ENCODE measurements at places on chromosomes 7 and 10.

DNA sequence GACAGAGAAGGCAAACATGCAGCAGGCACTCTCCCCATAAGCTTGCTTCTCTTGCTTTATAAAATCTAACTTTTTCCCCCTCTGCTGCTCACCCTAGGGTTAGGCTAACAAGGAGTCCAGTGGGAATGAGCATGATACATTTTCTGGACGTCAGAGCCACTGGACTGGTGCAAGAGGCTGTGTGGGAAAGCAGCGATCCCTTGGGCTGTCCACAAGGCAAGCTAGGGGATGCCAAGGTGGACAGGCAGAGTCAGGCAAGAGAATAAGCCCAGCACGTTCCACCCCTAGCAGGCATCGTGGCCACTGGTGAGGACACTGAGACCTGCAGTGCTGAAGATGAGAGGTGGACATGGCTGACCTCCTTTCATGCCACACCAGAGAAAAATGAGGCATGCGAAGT, 290.9 kb upstream of the ZMIZ1 start:
- no peak for DNase-seq

- no peak for DNase-seq
These were observed 206.2 kb downstream of the DIP2C start for GRCh38 chr10:483261-483660.

DNA sequence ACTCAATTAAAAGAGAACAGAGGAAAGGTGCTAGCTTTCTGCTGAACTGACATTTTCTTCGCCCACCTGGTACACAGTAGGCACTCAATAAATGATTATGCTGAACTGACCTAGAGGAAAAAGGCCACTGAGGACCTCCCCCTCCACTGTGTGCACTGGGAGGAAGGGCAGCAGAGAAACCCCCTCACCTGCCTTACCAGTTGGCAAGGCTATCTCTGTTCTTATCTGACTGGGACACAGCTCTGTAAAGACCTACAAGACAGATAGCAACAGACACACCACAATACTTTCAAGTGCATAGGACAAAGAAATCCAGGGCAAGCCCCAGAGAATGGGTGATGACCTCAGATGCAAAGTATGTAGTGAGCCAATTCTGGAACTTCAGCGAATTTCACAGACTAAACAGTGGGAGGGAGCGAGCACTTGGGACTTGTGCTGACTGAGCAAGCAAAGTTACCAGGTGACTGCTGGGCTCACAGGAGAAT, 30.4 kb downstream of the PDLIM1 start:
- DNase-seq: no peak

- DNase-seq: peak; percentile 89
These were observed 325.0 kb downstream of the PLXNA4 start for GRCh38 chr7:132251327-132251659.

DNA sequence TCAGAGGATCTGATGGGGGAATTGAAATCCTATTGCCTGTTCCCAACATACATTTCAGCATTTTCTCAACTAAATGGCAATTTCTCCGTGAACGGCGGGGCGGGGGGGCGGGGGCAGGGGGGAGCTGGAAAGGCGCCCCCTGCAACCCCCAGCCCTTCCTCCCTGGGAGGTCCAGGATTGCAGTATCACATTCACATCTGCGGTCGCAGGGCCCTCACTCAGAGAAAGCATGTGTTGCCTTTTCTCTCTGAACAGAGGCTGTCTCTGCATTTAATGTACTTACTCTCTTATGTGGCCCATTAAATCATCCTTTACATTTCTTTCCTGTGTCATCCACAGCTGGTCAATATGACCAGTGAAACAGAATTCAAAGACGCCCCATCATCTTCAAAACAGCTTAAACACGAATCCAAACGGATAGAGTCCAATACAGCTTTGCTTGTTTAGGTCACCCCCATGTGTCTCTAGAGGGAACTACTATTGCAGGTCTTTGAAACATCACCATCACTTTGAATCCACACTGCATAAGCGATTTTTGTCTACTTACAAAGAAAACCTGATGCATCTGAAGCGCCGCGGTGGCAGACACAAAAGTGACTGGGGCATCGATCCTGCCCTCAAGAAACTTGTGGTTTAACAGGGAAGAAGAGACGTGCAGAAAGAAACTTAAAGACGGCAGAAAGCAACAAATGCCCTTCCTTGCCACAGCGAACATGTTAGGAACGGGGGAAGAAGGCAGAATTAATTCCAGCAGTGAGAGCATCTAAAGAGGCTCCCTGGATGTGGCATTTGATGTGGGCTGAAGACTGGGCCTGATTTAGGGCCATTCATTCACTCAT, 17.0 kb upstream of the ECHDC3 start:
- peak; percentile 15 for DNase-seq

DNA sequence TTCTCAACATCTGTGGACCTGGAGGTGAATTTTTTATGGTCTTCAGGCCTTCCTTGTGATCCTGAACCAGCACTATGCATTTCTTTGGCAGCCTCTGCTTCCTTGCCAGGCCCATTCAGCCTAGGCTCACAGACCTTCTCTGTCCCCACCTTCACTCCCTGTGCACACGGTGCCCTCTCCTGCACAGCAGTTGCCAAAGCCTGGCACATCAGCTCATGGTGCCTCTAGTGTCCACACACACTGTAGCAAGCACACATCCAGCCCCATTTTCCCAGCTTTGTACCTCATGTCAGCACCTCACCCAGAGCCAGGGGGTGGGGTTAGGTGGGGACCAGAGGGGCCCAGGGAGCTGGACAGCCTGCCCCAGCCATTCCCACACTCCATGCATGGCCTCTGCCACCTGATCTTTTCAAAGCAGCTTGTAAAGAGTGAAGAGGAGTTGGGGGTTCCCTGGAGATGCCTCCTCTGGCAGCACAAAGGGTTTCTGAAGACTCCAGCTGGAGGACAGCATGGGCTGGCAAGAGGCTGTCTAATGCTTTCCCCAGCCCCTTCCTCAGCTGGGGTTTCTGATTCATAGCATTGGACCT, 57.9 kb upstream of the TMEM72 start:
- no peak for DNase-seq

DNA sequence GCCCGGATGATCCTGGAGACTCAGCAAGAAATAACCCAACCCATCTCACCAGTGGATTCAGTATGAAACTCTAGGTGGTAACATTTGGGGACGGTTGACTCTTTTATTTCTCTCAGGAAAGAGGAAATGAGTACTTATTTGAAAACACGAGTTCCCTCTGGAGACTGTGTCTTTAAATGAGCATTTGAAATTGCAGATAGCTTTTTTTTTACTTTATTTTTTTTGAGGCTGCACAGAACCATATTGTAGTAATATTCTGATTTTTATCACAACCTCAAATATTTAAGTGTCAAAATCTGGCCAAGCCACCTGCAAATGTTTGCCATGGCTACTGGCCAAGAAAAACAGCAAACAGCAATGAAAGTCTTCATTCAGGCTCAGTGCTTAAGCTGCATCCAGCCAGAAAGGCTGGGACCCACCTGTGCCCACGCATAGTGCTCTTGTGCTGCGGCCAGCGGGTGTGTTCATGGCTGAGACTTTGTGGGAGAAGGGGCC, 160.8 kb downstream of the CREB5 start:
- peak; percentile 87 for DNase-seq

- peak; percentile 24 for DNase-seq
These were observed 157.5 kb upstream of the NFE2L3 start for GRCh38 chr7:25994433-25994994.

DNA sequence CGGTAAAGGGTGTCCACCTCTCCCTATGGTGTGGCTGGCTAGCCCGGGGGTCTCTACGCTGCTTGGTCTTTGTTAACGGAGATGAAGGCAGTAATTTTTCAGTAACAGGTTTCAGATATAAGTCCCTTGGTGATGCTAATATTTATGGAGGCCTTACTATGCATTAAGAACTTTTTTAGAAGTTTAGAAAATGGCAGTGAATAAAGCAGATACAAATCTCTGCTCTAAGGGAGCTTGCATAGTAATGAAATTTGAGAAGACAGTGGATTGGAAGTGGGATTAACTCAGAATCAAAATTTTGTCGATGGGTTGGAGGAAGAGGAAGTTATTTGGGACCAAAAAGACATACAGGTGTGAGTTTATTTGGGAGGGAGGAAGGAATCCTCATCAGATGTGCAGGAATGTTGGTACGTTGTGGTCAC, 445 bp downstream of the SSBP1 start:
- DNase-seq: no peak

DNA sequence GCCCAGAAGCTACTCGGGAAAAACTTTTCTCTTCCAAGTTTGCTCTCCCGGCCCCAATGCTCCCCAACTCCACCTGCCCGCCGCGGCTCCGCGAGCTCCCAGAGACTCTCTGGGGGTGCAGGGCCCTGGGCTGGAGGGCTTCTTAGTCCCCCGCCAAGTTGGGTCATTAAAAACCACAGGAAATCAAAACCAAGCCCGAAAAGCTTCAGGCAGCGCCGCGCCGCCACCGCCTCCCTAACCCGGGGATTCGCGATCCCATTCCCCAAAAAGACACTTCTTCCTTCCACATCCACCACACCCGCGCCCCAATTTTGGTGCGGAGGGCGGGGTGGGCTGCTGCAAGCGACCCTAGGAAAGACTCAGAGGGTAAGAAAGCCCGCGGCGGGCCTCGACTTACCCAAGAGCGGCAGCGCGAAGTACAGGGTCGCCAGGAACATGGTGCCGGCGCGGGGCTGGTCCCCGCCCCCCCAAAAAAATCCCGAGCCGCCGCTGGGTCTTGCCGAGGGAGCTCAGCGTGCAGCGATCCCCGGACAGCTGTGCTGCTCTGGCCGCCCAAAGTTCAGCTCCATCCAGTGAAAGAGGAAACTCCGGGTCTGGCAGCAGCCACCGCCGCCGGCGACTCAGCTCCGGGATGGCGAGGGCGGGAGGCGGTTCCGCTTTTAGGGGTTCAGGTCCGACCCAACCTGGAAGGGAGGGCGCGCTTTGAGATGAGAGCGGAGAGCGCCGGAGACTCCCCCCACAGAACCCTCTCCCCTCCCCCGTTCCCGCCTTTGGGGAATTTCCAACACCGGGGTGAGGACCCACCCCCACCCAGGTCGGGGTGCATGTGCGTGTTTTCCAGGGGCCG, 1.2 kb downstream of the GFRA1 start:
- DNase-seq: no peak

- no peak for DNase-seq
These were observed 159.7 kb downstream of the ADK start for GRCh38 chr10:74310652-74311257.

DNA sequence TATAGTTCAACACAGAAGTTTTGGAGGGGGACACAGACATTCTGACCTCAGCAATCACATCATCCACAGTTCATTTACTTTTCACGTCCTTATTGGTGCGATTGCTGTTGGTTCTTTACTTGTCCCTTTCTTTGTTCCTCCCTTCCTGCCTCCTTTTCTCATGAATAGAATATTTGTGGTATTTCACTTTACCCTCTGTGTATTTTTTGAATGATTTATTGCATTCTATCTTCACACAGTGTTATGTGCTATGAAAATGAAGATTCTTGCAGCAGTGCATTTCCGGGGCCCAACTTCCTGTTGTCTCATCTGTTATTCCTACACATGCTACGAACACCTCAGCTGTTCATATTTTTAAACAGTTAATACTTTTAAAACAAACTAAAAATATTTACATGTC, 179.6 kb downstream of the ZMYND11 start:
- DNase-seq: no peak

GRCh38 chr10:2296179-2296891, 559.0 kb upstream of the ADARB2 start:
- DNase-seq: no peak

GRCh38 chr7:44281811-44282600, 43.4 kb downstream of the CAMK2B start:
- DNase-seq: no peak

- DNase-seq: no peak
These were observed 38.6 kb downstream of the STEAP4 start for GRCh38 chr7:88268051-88268450.

DNA sequence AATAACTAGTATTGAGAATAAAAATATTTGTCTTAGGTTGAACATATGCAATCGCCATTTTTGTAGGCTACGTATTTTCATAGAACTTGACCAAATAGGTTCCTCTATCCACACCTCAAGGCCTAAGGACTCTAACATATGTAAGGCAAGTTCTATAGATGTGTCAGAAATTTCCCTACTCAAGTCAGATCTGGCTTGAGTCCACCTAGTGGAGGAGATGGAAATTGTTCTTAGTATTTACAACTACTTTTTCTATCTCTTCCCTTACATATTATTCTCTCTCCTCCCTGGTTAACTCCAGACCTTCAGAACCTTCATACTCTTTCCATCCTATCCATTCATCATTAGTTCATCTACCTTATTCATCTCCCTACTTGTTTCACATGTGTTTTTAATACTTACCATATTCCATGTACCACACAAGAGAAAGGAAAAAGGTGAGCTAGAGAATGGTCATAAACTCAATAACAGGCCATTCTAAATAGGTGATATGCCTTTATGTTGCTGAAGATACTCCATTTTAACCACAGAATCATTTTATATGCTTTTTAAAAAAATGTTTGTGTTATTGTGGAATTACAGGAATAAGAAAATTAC, 174.5 kb upstream of the HDAC9 start:
- DNase-seq: no peak

GRCh38 chr7:158261362-158262235, 326.0 kb downstream of the PTPRN2 start:
- DNase-seq: no peak

- DNase-seq: no peak
These were observed 14.1 kb downstream of the NFE2L3 start for GRCh38 chr7:26165950-26166683.

GRCh38 chr7:2760098-2760889, 72.3 kb downstream of the AMZ1 start:
- DNase-seq: peak; percentile 72

DNA sequence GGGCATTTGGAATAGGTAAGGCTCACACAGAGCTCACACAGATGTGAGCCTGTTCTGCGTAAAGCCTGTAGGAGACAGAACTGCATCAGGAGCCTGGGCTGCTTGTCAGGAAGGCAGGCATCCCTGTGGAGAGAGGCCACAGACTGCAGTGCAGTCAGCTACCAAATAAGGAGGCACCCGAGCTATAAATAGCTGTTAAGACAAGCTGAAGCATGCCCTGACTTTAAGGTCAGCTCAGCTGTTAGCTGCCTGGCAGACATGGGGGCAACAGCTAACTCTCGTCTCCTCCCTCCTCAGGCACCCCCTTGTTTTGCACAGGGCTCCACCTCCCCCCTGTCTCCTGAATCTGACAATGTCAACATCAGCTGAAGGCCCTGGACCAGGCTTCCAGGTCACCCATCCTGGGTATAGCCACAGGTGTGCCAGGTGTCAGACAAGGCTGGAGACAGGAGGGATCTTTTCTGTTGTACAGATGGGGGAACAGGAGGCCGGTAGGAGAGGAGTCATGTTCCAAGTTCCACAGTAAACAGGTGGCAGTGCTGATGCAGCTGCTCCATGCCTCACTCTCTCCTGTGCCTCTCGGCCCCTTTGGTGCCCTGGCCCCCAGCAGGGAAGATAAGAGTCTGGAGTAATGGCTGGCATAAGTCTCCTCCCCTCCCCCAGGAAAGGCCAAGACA, 27.6 kb upstream of the MKRN1 start:
- DNase-seq: peak; percentile 51

GRCh38 chr7:157554393-157555238, 217.8 kb downstream of the DNAJB6 start:
- DNase-seq: no peak

- no peak for DNase-seq
These were observed 5.6 kb downstream of the FASTK start for GRCh38 chr7:151074817-151075661.

All from NCI-H2029 (cell line).